ENCODE measurements at places on chromosomes 11 and 22.

DNA sequence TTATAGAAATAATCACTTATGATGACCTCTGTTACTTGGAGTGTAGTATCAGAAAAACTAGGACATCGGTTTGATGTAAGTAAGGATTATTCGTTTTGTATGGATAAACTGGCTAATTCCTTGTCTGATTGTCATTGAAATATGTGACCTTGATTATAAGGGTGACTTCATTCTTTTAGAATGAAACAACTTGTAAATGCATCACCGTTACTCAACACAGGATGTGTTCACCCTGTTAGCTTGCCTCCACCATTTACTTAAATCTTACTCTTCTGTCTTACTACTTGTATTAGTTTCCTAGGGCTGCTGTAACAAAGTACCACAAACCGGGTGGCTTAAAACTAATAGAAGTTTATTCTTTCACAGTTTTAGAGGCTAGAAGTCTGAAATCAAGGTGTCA, 7.9 kb downstream of the SFI1 start:
- no peak for DNase-seq

- no peak for DNase-seq
Measured at GRCh38 chr22:34834059-34834458, 231.9 kb upstream of the ISX start.

DNA sequence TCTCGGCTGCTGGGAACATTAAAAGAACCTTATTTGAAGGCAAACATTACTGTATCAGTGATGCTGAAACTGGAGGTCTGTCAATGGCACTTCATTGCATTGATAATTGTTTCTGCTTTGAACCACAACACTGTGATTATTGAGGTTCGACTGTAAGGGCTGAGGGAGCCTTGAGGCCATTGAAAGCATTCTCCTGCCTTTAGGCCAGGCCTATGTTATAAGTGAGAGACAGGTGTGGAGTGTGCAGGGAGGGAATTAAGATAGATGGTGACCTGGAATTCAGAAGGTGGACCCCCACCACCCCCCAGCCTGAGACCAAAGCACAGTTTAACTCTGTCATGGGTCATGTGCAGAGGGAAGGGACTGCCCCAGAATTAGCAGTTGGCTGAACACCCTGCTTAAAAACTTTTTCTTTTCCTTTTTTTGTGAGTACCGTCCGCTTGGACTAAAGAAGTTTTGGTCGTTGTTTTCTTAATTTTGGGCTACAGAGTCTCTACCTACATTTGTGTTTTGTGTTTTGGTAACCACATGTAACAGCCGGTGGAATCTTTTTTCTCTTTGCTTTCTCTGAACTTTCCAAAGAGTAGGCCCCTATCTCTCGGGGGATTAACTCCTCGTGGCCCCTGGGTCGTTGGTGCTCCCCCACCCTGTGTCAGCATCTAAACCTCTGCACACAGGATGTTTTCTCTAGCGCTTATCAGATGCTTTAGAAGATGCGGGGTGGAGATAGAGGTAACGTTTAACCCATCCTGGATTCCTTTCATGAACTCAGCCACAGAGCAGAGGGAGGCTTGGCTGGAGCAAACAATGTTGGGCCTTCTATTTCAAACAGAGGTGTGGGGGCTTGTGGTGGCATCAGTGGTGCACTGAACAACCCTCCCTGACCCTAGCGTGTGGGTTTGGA, 43.7 kb downstream of the ZBTB16 start:
- no peak for DNase-seq

DNA sequence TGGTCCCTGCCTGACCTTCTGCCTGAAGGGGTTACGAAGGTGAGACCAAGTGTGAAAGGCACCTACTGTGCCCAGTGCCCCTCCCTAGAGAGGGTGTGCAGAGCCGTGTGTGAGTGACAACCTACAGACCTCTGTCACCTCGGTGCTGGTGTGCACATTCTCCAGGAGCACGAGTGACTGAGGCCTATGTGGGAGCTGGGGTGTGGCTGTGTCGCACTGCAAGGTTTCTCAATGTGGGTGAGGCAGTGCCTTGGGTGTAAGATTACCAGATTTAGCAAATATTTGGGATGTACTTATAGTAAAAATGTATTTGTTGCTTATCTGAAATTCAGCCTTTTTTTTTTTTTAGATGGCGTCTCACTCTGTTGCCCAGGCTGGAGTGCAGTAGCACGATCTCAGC, 5.6 kb downstream of the STARD10 start:
- no peak for DNase-seq

- DNase-seq: no peak
Measured at GRCh38 chr11:113572136-113572735, 97.0 kb upstream of the DRD2 start.

- no peak for DNase-seq
Measured at GRCh38 chr11:64288353-64288750, 2.7 kb downstream of the GPR137 start.

DNA sequence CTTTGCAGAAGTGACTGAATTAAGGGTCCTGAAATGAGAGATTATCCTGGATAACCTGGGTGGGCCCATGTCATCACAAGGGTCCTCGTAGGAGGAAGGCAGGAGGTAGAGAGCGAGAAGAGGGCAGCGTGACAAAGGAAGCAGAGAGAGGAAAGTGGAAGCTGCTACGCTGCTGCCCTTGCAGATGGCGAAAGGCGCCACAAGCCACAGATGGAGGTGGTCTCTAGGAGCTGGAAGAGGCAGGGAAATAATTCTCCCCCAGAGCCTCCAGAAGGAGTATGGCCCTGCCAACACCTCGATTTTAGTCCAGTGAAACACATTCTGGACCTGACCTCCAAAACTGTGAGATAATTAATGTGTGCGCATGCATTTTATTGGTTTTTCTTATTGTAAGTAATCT, 13.4 kb downstream of the TMEM184B start:
- no peak for DNase-seq

- peak; percentile 33 for DNase-seq
Measured at GRCh38 chr22:39117585-39118191, 20.6 kb downstream of the APOBEC3H start.

DNA sequence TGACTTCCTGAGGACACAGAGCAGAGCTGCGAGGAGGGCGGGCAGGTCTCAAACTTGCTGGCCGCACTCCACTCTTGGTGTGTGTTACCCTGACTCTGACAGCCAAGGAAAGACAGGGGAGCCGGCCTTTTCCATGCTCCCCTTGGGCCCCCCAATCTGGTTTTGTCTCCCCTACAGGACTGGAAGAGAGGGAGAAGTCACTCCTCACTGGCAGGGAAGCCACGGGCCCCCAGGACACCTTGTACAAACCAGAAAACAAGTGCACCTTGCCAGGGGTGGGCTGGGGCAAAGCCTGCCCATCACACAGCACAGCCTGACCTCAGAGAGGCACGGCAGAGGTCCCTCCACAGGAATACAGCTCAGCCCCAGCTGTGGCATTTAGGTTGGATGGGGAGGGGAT, 20.2 kb downstream of the CBX7 start:
- no peak for DNase-seq

DNA sequence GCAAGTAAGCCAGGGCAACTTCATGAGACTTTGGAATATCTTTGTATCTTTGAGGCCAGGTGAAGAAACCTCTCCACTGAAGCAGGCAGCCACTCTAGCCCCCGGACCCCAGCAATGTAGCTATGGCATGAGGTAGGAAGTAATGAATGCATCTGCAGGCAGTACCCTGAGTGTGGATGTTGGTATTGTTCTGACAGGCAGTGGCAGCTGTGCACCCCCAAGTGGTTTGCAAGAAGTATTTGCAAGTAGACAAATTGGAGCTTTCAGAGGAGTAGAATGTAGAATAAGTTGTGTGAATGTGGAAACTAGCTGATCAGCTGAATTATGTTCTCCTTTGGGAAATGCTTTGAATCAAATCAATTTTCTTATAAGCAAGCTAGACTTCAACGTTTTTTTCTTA, 194.4 kb upstream of the PGR start:
- no peak for DNase-seq

- DNase-seq: no peak
Measured at GRCh38 chr22:35306350-35306967, 6.8 kb downstream of the TOM1 start.

- DNase-seq: no peak
Measured at GRCh38 chr11:108754901-108755625, 90.2 kb downstream of the DDX10 start.

DNA sequence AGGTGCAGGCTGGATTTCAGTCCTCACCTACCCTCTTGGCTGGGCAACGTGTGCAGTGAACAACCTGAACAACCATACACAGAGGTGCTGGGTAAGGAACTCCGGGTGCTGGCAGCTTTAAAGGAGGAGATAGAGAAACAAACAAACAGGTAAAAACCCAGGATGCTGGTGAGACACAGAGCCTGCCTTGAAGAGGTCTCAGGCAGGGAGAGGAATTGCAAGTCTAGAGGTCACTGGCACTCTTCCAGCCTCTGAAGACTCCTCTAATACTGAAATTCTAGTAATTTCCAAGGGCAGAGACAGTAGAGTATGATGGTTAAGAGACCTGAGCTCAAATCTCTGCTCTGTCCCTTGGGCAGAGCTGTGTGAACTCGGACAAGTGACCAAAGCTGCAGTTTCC, 192.5 kb downstream of the CEP164 start:
- DNase-seq: no peak

DNA sequence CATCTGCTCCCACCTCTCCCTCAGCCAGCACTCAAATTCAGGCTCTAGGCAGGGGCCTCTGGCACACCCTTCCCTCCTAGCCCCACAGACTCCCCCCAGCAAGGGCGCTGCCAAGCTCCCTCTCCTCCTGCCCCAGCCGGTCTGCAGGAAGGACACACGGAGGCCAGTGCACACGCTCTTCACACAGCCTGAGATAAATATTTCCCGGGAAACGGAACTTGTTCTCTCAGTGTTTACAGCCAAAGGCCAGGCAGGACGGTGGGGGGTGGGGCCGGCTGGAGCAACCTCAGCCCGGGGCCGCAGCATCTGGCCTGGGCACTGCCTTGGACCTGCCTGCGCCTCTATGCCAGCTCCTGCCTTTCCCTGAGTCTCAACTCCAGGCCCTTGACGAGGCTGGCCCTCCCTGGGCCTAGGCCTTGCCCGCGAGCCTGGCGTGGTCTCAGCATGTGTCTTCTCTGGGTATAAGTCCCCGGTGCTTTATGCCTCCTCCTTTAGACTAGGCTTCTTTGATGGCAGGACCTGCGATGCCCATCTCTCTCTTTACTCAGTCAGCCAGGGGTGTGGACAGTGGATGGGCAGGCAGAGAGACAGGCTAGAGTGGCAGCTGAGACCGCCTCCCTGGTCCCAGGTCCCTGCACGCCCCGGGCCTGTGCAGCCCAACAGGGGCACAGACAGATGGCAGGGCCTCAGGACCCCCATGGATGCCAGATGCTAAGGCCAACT, 48.4 kb downstream of the PDE2A start:
- DNase-seq: no peak

GRCh38 chr22:43867839-43868635, 5.7 kb upstream of the SULT4A1 start:
- DNase-seq: peak; percentile 54

DNA sequence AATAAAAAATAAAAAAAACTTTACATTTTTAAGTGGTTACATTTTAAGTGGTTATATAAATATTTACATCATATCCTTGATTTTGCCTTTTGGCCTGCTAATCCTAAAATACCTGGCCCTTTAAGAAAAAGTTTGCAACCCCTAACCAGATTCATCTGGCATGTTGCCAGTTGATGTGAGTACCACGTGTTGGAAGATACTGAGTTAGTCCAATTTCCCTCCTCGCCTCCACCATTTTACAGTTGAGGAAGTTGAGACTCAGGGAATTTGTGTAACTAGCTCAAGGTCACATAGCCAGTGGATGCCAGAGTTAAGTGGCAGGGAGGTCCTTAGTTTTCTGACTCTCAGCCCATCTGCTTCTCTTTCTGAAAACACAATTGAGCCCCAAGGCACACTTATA, 5.1 kb downstream of the ELF5 start:
- no peak for DNase-seq

DNA sequence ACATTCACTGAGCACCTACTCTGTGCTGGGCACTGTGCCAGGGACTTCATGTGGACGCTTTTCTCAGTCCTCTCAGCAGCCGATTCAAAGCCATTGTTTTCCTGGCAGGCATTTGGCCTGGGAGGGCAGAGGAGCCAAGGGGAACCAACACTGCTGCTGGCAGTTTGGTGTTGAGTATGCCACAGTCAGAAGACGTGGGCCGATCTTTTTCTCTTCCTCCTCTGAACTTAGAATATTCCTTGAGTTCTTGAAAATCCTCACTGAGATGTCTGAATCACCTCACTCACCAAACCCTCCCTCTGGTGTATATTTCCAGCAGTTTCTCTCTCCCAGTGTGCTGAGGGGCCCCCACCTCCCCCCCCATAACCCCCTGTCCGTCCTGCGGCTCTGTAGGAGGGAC, 114.5 kb upstream of the CRYBB3 start:
- no peak for DNase-seq

DNA sequence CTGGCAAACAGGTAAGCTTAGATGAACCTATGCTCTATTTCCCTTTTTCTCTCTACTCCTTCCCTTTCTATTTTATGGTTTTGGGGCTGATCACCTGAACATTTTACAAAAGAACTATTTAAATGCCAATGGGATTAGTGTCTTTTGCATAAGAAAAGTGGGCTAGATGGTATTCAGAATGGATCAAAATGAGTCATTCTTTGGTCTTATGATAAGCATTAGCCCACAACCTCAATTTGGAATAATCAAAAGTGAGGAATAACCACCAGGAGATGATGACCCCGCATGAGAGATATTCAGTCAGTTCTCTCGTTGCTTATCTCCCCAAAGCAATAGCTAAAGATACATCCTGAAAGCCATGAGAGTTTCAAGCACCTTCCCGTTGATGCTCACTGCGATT, 399.0 kb upstream of the CADM1 start:
- DNase-seq: no peak

DNA sequence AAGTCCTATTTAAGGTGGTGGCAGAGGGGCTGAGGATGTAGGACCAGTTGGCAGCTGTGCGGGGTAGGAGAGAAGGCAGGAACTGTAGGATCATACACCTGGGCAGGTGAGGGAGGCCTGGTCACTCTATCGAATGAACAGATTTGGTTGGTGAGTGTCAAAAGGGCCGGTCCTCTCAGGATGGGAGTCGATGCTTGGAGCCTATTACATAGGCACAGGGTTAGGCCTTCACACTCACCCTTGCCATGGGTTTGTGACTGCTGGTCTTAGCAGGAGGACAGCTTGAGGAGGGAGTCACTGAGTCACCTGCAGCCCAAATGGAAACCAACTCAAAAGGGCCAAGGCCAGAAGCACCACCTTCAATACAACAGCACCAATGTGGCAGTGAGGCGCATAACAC, 80.2 kb upstream of the NARS2 start:
- no peak for DNase-seq

GRCh38 chr11:36073411-36074203, 129.7 kb downstream of the LDLRAD3 start:
- peak; percentile 12 for DNase-seq

GRCh38 chr11:99638073-99638553, 617.4 kb downstream of the CNTN5 start:
- no peak for DNase-seq

GRCh38 chr22:47382164-47382890, 619.9 kb downstream of the TBC1D22A start:
- DNase-seq: no peak

GRCh38 chr11:65575568-65576231, at the start of gene EHBP1L1:
Gene EHBP1L1, plus strand, starts transcription at chr11:65576053. Its CDS starts 250 bp downstream, at chr11:65576303.
- peak; percentile 62 for DNase-seq

Data from hematopoietic multipotent progenitor cell (in vitro differentiated cells).